ENCODE measurements at places on chromosomes 7 and 10.

DNA sequence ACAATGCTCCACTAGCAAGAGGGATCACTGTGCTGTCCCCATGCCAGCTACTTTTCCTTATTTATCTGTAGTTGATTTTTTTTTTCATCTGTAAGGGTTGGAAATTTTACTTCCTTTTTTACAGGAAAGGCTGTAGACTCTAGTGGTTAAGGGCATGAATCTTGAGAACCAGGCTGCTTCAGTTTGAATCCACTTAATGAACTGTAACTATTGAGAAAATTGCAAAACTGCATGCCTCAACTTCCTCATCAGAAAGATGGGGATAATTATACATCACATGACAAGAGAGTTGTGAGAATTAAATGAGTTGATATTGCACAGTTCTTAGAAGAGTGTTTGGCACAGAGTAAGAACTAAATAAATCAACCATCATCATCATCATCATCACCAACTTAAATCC is 106.4 kb upstream of the GSDME start:
- DNase-seq: no peak

- no peak for DNase-seq
Observed at GRCh38 chr7:102101111-102101551, 185.5 kb upstream of the SH2B2 start.

DNA sequence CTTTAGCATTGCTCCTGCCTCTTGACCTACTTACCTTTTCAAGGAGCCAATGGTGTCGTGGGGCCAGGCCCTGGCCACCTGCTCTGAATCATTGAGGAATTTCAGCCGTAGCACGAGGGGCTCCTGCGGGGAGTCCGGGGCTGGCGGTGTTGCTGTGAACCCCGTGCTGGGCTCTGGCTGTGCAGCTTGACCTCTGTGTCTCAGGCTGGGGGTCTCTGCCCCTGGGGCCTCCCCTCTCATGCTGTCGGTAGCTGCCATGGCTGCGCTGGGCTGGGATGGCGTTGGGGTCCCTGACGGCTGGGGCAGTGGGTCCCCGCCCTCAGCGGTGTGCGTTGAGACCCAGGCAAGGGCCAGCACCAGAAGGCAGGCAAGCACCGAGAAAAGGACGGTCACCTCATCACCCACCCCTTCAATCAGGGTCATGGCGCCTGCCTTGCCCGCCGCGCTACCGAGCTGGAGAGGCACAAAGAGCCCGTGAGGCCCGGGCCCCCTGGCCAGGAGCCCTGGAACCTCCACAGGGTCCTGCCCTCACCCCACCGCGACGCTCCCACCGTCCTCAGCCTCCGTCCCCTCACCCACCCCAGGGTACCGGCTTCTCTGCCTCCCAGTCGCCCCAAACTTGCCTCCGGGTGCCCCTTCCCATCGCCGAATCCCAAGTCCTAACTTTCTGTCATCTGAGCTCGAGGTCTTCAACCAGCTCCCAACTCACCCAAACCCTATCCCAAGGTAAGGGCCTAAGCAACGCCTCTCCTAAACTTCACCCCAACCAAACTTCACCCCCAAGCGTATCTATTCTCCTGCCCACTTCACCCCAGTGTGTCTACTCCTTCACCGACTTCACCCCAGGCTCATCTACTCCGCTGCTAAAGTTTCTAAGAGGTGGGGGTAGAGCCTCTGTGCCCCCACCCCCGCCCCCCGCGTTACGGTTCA is 887 bp downstream of the TMUB1 start:
- DNase-seq: no peak

DNA sequence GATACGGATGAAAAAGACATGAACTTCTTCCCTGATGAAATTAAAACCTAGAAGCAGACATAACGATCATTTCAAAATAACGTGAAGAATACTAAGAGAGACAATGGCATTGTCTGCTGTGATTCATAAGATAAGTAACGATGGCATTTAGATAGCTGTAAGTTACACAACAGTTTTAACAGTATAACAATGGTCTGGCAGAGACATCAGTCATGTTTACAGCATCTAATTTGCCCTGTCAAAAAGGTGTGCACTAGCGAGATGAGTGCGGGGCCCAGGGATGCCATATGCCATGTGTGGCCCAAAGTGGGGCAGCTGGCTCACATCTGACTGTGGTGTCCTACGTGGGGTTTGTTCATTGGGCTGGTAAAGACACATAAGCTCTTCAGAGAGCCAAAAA is 55.7 kb upstream of the RHEB start:
- no peak for DNase-seq

GRCh38 chr7:98186452-98187137 is 24.6 kb upstream of the BHLHA15 start:
- no peak for DNase-seq

DNA sequence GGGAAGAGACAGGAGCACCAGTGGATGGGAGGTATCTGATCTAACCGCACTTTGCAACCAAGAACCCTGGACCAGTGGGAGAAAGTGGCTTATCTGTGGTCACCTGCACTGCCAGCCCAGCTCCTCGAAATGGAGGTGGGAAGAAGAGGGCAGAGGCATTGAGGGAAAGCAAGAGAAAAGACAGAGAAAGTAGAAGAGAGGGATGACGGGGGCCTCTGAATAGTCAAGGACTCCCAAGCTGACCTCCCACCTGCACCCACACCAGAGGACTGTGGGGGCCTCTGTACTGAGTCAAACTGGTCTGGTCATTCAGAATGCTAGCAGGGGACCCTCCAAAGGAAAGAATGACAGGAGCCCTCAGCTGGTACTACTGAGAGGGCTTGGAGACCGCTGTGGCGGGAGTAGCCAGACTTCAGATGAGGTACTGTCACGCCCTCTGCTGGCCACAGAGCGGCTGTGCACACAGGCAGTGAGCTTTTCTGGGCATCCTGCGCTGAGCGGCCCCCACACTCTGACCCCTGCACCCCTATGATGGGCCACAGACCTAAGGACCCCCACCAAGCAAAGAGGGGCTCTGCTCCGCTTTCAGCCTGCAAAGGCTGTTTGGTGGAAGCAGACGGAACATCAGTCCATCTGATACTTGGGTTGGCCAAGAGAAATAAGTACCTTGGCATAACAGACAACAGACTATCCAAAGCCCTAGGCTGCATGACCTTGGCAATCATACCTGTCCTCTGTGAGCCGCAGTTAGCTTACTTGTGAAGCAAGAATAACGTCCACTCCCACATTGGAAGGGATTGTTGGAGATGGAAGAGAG is 112.9 kb downstream of the COL13A1 start:
- no peak for DNase-seq

All from kidney epithelial cell (primary cell).